ENCODE measurements at places on chromosomes 3 and 15. TPM values are rescaled to one million over a fixed set of nuclear protein-coding genes. Genes with fewer than 3 reads are reported as not detected.

The CFAP91 gene
- 0.32 TPM for total RNA-seq

The OGG1 gene
- 14.4 TPM for total RNA-seq

The FGF7 gene
- total RNA-seq: not detected

The ZNF717 gene
- total RNA-seq: 2.6 TPM

The PLSCR2 gene
- 0.11 TPM for total RNA-seq

The SLC27A2 gene
- 38.5 TPM for total RNA-seq

The PTPRG gene
- total RNA-seq: 2.6 TPM

The LRIG1 gene
- total RNA-seq: 5.9 TPM

The SKOR1 gene
- total RNA-seq: not detected

The FILIP1L gene
- total RNA-seq: 0.74 TPM

The CCR1 gene
- not detected for total RNA-seq

The GOLGA8S gene
- 0.18 TPM for total RNA-seq

The IGDCC3 gene
- 0.19 TPM for total RNA-seq

The IQCF5 gene
- total RNA-seq: not detected

The CCNB2 gene
- 93.0 TPM for total RNA-seq

The CCDC13 gene
- total RNA-seq: 0.61 TPM

The ROBO1 gene
- total RNA-seq: 20.8 TPM

The MKRN3 gene
- 1.1 TPM for total RNA-seq

The CFAP20DC gene
- total RNA-seq: 2.1 TPM

The MYO5C gene
- total RNA-seq: 7.4 TPM

The CCR3 gene
- not detected for total RNA-seq

The C3orf85 gene
- total RNA-seq: not detected

The EFHB gene
- total RNA-seq: 1.5 TPM
